ENCODE measurements at places on chromosomes 11 and 22. TPM values are rescaled to one million over a fixed set of nuclear protein-coding genes. Genes with fewer than 3 reads are reported as not detected.

Gene DDTL
- 7.9 TPM for total RNA-seq

Gene PDGFB
- 0.14 TPM for total RNA-seq

Gene FAM181B
- 3.9 TPM for total RNA-seq

Gene HOATZ
- total RNA-seq: 0.05 TPM

Gene TRIM29
- total RNA-seq: 0.32 TPM

Gene FTH1
- 2,225 TPM for total RNA-seq

Gene OR5B21
- total RNA-seq: not detected

Gene SLC37A4
- total RNA-seq: 17.4 TPM

Gene MPEG1
- total RNA-seq: 0.05 TPM

Gene LRRC51
- total RNA-seq: 13.2 TPM

Gene DDI1
- total RNA-seq: 0.44 TPM

Gene OR51I1
- 0.16 TPM for total RNA-seq

Gene RBMXL2
- 0.19 TPM for total RNA-seq

Gene PRODH
- total RNA-seq: 2.4 TPM

Gene PHLDA2
- total RNA-seq: 2.2 TPM

Gene NXPE4
- 0.13 TPM for total RNA-seq

Gene MOGAT2
- total RNA-seq: not detected

Gene CLTCL1
- total RNA-seq: 7.1 TPM

Gene CTSF
- 6.7 TPM for total RNA-seq

Gene UPK3A
- not detected for total RNA-seq

Gene MADD
- total RNA-seq: 58.7 TPM

Gene MS4A7
- not detected for total RNA-seq

Gene VSIG2
- 0.14 TPM for total RNA-seq

Gene PKDREJ
- 0.33 TPM for total RNA-seq

Gene TTC36
- total RNA-seq: 0.38 TPM

Gene TUT1
- total RNA-seq: 16.6 TPM

Gene APOL3
- total RNA-seq: not detected

Gene OR4A47
- not detected for total RNA-seq

Gene GLYATL2
- total RNA-seq: 1.0 TPM

Gene LRP4
- 1.5 TPM for total RNA-seq

Gene NCAM1
- 84.2 TPM for total RNA-seq

Gene THRSP
- 0.58 TPM for total RNA-seq

Gene TNNI2
- not detected for total RNA-seq

Gene MMP8
- total RNA-seq: 0.28 TPM

Gene P2RX6
- total RNA-seq: 1.8 TPM
